OCI-LY7 (cell line): ENCODE measurements at places on chromosomes 16 and 17. TPM values are rescaled to one million over a fixed set of nuclear protein-coding genes. Genes with fewer than 3 reads are reported as not detected.
A peak's percentile ranks its signal among the peaks of the same experiment; 100 is the strongest.

DNA sequence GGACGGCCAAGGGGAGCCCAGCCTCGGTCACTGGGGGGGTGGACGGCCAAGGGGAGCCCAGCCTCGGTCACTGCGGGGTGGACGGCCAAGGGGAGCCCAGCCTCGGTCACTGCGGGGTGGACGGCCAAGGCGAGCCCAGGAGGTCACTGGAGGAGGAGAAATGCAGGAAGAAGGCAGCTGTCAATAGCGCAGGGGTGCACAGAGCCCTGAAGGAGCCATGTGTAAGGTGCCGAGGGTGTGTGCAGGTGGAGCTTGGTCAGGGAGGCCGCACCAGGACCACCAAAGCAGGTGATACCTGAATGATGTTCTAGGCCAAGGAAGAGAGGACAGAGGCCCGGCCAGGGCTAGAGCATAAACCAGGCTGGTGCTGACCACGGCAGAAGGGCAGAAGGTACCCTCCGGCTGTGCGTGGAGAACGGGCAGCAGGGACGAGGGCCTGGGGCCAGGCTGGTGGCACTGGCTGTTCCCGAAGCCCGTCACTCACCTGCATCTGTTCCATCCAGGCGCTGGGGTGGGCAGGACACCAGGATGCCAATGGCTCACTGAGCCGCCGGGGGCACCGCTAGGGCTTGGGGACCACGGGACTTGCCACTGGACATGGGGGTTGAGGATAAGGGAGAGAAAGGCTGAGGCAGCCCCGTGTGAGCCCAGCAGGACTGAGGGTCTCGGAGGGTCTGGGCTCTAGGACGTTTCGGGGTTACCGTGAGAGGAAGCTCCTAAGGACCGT, 5.9 kb upstream of the CCDC57 start:
- no peak for DNase-seq

The ASGR1 gene
- total RNA-seq, result 0.85 and 1.2 TPM in 2 replicates

GRCh38 chr17:70230850-70231640, 61.7 kb downstream of the KCNJ2 start:
- no peak for DNase-seq

GRCh38 chr17:81811705-81812570, 8.0 kb downstream of the GCGR start:
- no peak for DNase-seq

The CTRB2 gene
- total RNA-seq, result not detected in 2 replicates

GRCh38 chr17:27318228-27318627, 24.3 kb downstream of the WSB1 start:
- DNase-seq, result no peak

- no peak for DNase-seq
These were observed 254.5 kb upstream of the CACNG5 start for GRCh38 chr17:66580184-66580955.

The CCL11 gene
- not detected in 2 replicates for total RNA-seq

GRCh38 chr16:4586291-4586690, 28.4 kb downstream of the UBALD1 start:
- no peak for DNase-seq

- peak; percentile 80 for DNase-seq
These were observed 907 bp downstream of the TRAPPC2L start for GRCh38 chr16:88857728-88858339.
